RWPE2 (cell line): ENCODE measurements at places on chromosomes 7 and 10.
A peak's percentile ranks its signal among the peaks of the same experiment; 100 is the strongest.

- H3K4me1 ChIP-seq: no peaks in the 10 kb centered on the region
- no peak overlapping the region for H3K4me3 ChIP-seq
- no peak for DNase-seq
- no peaks in the 10 kb centered on the region for H3K27me3 ChIP-seq
Observed at GRCh38 chr10:75916906-75917305, 485.5 kb downstream of the LRMDA start.

GRCh38 chr7:158530800-158531609, 56.6 kb downstream of the PTPRN2 start:
- H3K27ac ChIP-seq: no peak overlapping the region
- H3K27me3 ChIP-seq: no peaks in the 10 kb centered on the region
- no peak overlapping the region for H3K4me3 ChIP-seq
- H3K36me3 ChIP-seq: no peaks in the 10 kb centered on the region

GRCh38 chr7:50203521-50203920, 101.0 kb upstream of the IKZF1 start:
- DNase-seq: no peak
- no peak overlapping the region for H3K4me3 ChIP-seq
- no peaks in the 10 kb centered on the region for H3K36me3 ChIP-seq
- H3K4me1 ChIP-seq: no peaks in the 10 kb centered on the region
- no peak overlapping the region for H3K27ac ChIP-seq
- no peaks in the 10 kb centered on the region for H3K27me3 ChIP-seq

DNA sequence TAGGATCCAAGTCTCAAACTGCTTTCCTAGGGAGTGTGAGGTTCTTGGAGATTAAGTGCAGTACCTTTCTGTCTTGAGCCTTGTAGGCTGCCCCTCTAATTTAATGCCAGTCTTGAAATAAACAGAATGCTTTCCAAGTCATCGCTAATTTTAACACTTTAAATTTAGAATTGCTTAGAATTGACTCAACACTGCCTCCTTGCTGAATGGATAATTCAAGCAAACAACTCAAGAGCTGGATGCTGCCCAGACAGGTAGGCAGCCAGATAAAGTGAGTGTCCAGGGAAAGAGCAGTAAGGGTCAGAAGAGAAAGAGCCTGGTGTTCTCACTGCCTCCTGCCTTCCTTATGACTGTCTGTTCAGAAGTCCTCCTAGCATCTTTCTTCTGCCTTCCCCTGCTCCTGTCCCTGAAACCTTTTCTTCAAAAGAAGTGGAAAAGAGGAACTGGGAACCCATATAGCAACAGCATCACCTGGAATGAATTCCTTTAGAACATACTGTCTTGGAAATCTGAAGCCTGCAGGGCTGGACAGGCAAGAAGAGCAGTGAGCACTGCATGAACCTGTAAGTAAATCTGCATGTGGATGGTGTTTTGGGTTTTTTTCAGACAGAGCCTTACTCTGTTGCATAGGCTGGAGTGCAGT, 3.1 kb upstream of the GOT1 start:
- no peak for DNase-seq
- no peak overlapping the region for H3K4me3 ChIP-seq
- peaks cover 5% of the 10 kb centered on the region for H3K4me1 ChIP-seq
- peaks cover 9% of the 10 kb centered on the region for H3K36me3 ChIP-seq
- H3K27me3 ChIP-seq: no peaks in the 10 kb centered on the region
- no peak overlapping the region for H3K27ac ChIP-seq

DNA sequence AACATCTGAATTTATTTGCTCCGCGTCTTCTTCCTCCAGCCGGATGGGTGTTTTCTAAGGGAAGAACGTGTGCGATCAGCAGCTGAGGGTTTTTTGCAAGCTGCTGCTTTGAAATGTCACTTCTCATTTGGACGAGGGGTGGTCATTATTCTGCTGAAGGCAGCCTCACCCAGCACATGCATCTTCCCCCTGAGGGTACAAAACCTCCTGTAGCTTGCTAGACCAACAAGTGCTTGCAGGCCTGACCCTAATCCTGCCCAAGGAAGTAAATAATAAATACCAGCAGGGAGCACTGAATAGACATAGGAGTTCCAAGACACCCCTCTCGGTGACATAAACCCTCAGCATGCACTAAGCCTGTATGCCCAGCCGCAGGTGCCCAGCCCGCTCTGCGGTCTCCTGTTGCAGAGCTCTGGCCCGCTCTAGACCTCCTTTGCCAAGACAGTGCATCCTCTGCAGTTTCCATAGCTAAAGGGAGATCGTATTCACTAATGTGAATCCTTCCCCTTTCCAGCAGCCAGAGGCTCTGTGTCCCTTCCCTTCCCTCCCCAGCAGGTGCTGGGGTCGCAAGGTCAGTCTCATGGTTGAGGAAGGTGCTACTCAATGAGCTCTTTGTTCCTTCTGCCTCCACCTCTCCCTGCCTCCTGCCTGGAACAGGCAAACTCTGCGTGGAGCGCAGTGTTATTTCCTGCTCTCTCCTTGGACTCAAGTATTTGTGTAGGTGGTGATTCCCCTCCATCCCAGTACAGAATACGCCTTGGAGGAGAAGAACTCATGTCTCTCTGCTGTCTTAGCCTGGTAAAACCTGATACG, 36.6 kb downstream of the SBDS start:
- no peak for DNase-seq
- no peak overlapping the region for H3K27ac ChIP-seq
- H3K4me3 ChIP-seq: no peak overlapping the region
- no peaks in the 10 kb centered on the region for H3K27me3 ChIP-seq
- H3K4me1 ChIP-seq: no peaks in the 10 kb centered on the region

- no peaks in the 10 kb centered on the region for H3K27me3 ChIP-seq
- no peaks in the 10 kb centered on the region for H3K4me1 ChIP-seq
- no peak for DNase-seq
- H3K36me3 ChIP-seq: no peaks in the 10 kb centered on the region
- H3K27ac ChIP-seq: no peak overlapping the region
Observed at GRCh38 chr10:61410353-61411070, 42.7 kb downstream of the TMEM26 start.

- no peak overlapping the region for H3K27ac ChIP-seq
- DNase-seq: no peak
- H3K4me3 ChIP-seq: no peak overlapping the region
- no peaks in the 10 kb centered on the region for H3K4me1 ChIP-seq
- no peaks in the 10 kb centered on the region for H3K27me3 ChIP-seq
- H3K36me3 ChIP-seq: no peaks in the 10 kb centered on the region
Observed at GRCh38 chr7:122577449-122578003, 121.4 kb downstream of the RNF133 start.

DNA sequence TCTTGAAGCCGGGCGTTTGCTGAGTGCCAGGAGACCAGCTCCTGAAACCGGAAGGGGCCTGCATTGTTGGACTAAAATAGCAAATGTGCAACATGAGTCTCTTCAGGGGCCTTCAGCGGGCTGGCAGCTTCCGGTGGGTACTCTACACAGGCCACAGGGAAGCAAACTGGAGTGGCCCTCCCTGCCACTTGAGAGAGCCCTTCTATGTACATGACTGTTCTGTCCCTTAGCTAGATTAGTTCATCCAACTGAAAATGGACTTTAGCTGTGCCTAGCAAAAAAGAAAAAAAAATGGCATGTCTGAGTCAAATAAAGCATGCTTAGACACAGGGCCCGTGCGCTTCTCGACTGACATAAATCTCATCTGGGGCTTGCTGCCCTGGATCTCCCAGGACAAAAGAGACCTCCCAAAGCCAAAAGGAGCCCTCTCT, 115.3 kb upstream of the TCF7L2 start:
- H3K27me3 ChIP-seq: no peaks in the 10 kb centered on the region
- H3K4me3 ChIP-seq: no peak overlapping the region
- no peaks in the 10 kb centered on the region for H3K36me3 ChIP-seq
- H3K4me1 ChIP-seq: no peaks in the 10 kb centered on the region
- DNase-seq: no peak

DNA sequence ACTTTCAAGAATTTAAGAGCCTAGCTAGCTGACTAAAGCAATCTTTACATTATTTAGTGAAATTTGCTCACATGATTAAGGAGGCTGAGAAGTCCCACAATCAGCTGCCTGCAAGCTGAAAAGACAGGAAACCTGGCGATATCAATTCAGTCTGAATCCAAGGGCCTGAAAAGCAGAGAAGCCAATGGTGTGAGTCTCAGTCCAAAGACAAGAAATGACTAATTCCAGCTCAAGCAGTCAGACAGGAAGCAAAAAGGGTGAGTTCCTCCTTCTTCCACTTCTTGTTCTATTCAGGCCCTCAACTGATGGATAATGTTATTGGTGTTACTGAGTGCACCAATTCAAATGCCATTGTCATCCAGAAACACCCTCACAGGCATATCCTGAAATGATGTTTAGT, 1231.6 kb upstream of the CELF2 start:
- peak overlapping the region; percentile 81 for H3K27ac ChIP-seq
- no peak overlapping the region for H3K4me3 ChIP-seq
- peaks cover 16% of the 10 kb centered on the region for H3K4me1 ChIP-seq
- no peaks in the 10 kb centered on the region for H3K27me3 ChIP-seq
- no peak for DNase-seq

DNA sequence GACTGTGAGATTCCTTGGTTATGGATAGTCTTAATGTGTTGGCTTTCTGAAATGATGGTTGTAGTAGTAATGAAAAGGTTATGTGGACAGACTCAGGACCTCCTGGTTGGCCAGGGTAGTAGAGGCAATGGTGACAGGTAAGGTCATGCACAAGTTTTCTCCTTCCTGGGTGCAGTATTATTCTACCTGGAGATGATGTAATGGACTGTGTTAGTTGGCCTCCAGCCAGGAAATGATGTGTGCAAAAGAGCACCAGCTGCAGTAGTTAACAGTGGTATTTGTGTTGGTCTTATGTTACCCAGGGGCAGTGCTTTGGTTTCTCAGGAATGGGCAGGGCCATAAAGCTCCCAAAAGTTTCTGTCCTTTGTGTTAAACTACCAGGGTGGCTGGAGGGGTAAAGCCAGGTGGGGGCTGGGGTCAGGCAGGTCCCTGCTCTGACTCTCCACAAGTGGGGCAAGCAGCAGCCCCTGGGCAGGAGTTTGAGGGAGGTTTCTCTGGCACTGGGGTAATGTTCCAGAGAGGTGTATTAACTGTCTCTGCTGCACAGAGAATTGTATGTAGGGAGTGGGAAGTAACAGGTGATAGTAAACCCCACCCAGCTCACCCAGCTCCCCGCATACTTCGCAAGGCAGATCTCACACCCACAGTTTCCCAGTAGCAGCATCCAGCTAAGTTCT, 36.3 kb downstream of the GPR22 start:
- H3K27me3 ChIP-seq: no peaks in the 10 kb centered on the region
- no peaks in the 10 kb centered on the region for H3K36me3 ChIP-seq
- H3K4me3 ChIP-seq: no peak overlapping the region
- H3K4me1 ChIP-seq: peaks cover 15% of the 10 kb centered on the region
- H3K27ac ChIP-seq: peak overlapping the region; percentile 59

DNA sequence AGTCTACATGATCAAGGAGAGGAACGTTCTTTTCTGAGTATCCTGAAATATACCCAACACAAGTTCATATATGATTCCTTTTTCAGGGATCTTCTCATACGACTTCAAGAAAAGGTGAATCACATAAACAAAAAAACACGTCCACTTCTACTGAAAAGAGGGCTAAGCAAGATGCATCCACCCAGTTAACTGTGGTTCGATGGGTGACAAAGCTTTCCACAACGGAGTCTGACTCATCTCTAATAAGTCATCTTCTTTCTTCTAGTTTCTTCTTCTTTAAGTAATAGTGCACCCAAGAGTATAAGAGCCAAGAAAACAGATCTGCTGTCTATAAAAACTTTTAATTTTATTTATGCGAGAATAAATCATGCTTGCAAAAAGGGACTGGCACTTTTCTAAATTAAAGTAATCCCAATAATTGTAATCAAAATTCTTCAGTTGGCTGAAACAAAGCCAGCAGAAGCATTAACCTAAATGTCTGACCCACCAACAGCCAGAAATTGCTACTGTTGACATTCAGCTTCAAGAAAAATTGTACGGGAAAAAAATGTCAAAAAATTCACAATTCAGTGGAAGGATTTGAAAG, 146.9 kb upstream of the ANK3 start:
- H3K4me1 ChIP-seq: no peaks in the 10 kb centered on the region
- no peaks in the 10 kb centered on the region for H3K27me3 ChIP-seq
- DNase-seq: no peak
- no peak overlapping the region for H3K4me3 ChIP-seq
- H3K36me3 ChIP-seq: no peaks in the 10 kb centered on the region

- no peaks in the 10 kb centered on the region for H3K36me3 ChIP-seq
- H3K4me1 ChIP-seq: no peaks in the 10 kb centered on the region
- H3K4me3 ChIP-seq: no peak overlapping the region
- H3K27me3 ChIP-seq: no peaks in the 10 kb centered on the region
- DNase-seq: no peak
Observed at GRCh38 chr7:147541261-147541660, 1049.3 kb upstream of the C7orf33 start.

DNA sequence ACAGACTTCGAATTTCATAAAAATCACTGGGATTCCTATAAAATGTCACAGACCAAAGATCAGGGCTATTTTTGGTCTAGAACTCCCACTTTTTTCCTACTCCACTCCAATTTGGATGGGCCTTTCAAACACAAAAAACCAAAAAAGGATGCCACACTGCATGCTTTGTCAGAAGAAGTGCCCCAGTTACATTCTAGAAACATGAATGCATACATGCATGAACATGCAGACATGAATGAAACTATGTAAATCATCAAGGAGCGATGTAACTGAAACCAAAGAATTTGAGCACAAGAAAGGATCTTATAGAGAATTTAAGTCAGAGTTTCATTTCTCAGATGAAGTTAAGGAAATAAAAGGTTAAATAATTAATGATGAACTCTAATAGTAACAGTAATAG, 31.8 kb upstream of the FAM133B start:
- no peak for DNase-seq
- peaks cover 61% of the 10 kb centered on the region for H3K36me3 ChIP-seq
- peak overlapping the region; percentile 81 for H3K27ac ChIP-seq
- H3K27me3 ChIP-seq: no peaks in the 10 kb centered on the region

DNA sequence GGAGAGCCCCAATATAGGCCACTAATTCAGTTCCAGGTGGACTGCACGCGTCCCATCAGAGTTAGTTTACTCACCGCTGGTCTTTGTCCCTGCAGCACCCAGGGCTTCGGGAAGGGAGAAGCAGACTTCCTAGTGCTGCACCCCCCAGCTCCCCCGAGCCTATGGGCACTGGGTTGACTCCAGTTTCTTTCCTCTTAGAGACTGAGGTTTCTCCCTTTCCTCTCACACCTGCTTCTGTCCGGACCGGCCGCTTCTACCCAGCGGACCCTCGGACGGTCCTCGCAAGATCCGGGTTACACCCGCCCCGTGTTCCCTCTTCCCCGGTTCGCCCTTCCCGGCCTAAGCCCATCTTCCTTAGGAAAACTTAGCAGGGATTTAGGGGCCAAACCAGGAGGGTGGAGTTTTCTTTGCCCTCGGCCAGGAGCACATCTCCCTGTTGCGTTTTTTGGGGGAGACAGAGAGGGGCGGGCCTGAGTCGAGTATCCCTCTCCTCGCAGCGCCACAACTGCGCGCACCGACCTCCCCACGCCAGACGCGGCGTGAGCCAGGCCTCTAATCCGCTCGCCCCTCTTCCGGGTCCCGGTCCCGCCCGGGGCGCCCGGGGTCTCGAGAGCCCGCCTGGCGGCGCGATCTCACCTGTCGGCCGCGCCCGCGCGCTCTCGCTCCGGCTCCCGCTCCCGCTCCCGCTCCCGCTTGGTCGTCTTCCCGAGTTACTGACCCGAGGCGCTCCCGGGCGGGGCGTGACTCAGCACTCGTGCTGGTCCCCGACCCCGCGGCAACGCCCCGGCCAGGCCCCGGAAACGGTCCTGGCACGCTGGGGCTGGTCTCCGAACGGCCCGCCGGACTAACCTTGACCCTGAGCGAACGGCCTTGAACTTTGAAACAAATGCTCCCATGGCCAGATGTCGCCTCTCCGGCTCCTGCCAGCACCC, at the start of gene AIFM2:
TSS of gene AIFM2 (minus strand) at position 728 of the 932 bp plus-strand sequence. CDS start 8,741 bp downstream, outside the sequence.
- peaks cover 3% of the 10 kb centered on the region; the same call in 1 of the 2 replicates for H3K36me3 ChIP-seq
- peaks cover 6% of the 10 kb centered on the region for H3K4me1 ChIP-seq
- peak; percentile 83 for DNase-seq
- H3K27ac ChIP-seq: peak within 1 kb of the TSS; percentile 32
- H3K27me3 ChIP-seq: no peaks in the 10 kb centered on the region
